ENCODE measurements at places on chromosomes 7 and 10.

- no peak for DNase-seq
These were observed 9.3 kb downstream of the ADAP1 start for GRCh38 chr7:945147-945555.

DNA sequence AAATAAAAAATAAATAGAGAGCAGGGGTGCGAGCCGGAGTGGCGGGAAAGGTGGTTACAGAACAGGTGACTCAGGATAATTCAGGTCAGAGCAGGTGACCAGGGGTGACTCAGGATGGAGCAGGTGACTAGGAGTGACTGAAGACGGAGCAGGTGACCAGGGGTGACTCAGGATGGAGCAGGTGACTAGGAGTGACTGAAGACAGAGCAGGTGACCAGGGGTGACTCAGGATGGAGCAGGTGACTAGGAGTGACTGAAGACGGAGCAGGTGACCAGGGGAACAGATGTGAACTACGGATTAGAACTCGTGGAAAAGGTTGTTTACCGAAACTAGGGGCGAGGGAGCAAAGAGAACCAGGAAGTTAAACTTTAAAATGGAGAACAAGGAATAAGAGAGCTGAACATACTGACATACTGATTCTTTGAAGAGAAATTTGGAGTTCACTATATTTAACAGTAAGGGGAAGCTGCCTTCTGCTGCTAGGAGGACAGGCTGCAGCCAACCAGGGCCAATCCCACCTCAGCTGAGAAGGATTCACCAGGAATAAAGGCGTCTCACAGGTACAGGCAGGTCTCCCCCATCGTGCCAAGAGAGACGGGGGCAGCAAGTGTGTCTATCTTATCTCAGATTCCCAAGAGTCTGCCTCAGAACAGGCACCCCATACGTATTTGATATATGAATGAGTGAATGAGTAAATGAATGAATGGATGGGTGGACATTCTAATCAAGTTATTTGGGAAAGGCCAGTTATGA lies 101.3 kb downstream of the CPXM2 start:
- no peak for DNase-seq

DNA sequence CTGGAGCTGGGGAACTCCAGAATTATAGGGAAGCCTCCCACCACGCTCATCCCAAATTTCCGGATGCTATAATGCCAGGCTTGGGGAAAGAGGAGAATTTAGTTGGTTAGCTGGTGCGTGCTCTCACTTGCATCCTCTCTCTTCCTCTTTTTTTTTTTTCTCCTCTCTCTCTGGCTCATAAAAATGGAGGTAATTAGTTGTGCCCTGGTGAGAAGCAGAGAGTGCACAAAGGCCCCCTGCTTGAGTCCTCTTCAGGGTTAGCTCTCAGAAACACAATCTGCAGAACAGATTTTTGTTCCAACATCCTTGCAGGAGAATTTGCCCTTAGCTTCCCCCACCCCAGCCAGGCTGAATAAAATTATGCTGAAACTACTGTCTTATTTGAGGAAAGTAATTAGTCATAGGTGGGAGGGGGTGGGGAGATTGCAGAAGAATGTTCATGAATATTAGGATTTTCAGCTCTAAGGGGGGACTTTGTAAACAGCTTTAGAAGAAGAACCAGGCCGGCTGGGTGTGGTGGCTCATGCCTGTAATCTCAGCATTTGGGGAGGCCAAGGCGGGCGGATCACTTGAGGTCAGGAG lies 7.6 kb downstream of the SERPINE1 start:
- DNase-seq: no peak

GRCh38 chr10:97519342-97519741 lies 20.6 kb downstream of the UBTD1 start:
- no peak for DNase-seq

GRCh38 chr10:44393834-44394547 lies 9.1 kb upstream of the CXCL12 start:
- no peak for DNase-seq

- no peak for DNase-seq
These were observed 121.6 kb upstream of the UNC5B start for GRCh38 chr10:71090801-71091200.

DNA sequence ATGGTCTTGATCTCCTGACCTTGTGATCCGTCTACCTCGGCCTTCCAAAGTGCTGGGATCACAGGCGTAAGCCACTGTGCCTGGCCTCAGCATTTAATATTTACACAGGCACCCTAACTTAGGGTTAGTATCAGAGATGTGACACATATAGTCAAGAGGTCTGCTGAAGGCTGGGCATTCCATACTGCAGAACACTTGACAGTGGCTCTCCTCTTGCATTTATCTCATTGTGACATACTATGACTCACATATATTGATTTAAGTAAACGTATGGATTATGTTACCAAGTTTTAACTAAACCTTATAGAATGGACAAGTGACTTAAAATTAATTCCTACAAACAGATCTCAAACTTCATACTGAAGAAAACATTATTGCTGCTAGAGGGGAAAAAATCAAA lies 36.6 kb downstream of the BRAF start:
- DNase-seq: no peak
